Islet precursor cell (in vitro differentiated cells): ENCODE measurements at places on chromosomes 7 and 10.

DNA sequence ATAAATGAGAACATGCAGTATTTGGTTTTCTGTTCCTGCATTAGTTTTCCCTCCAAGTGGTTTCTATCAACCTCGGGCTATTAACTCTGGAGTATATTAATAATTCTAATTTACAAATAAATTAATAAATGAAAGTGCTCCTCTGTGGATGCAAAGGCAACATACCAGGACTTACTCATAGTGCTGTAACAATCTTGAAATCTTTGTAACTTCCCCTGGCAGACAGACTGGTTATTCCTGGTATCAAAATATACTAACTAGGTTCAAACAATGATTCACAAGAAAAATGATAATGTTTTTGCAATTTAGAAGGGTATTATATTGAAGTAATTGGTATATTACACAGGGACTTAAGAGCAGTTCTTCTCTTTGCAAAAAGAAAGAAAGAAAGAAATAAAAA lies 177.2 kb downstream of the FANK1 start:
- DNase-seq, result no peak

- no peak for DNase-seq
Observed at GRCh38 chr7:108045669-108046068, 42.7 kb upstream of the LAMB1 start.

- DNase-seq, result no peak
Observed at GRCh38 chr7:123798532-123799188, 46.3 kb upstream of the HYAL4 start.

- DNase-seq, result no peak
Observed at GRCh38 chr10:89706011-89706410, 4.6 kb downstream of the KIF20B start.

DNA sequence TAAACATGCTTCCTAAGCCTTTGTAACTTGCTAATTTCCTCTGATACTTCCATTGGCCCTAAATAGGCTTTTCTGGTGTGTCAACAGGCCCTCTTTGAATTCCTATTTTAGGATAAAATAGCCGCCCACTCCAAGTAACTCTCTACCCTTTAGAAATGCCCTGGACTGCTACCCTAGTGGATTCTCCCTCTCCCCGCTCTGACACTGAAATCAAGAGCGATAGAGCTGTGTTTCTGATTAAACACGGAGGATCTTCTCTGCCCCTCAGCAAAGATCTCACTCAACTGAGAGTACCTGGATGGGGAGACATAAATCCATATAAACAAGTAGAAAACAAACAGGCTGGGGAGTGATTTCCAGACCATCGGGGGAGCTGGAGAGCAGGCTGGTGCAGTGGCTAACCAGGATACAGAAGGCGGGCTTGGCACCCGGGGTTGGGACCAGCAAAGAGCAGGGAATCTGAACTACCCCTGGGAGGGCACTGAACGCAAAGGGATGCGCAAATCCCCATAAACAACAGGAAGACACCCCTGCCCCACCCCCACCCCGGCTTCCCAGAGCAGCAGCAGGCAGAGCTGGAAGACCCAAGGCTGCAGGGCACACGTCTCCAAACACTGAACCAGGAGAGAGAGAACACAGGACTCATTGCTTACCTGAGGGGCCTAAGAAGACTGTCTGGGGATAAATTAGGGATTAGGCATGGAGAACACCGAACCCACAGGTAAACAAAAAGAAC lies 2.5 kb downstream of the ASB13 start:
- no peak for DNase-seq
